Effector memory CD4-positive, alpha-beta T cell (primary cell): ENCODE measurements at places on chromosomes 5 and 9.

- peaks cover 9% of the 10 kb centered on the region for H3K4me1 ChIP-seq
- no peak for DNase-seq
- peaks cover 9% of the 10 kb centered on the region for H3K36me3 ChIP-seq
- H3K4me3 ChIP-seq = no peak overlapping the region
- no peaks in the 10 kb centered on the region for H3K27me3 ChIP-seq
Observed at GRCh38 chr5:139414581-139415130, 10.8 kb upstream of the SPATA24 start.

DNA sequence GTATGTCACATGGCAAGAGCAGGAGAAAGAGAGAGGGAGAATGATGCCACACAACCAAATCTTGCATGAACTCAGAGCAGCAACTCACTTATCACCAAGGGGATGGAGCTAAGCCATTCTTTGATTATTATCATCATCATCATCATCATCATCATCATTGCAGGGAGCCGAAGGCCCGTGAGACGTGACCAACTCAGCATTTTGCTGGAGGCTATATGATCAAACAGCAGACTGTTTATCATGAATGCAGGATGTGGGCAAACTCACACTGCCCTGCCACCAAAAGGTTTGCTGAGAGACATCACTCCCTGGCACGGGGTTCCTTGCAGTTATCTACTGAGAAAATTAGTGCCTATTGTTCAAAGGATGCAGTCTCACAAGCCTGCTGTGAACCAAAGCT is 8.6 kb upstream of the ZNF169 start:
- no peak overlapping the region for H3K4me3 ChIP-seq
- H3K36me3 ChIP-seq = no peaks in the 10 kb centered on the region
- DNase-seq = no peak
- H3K27ac ChIP-seq = no peak overlapping the region

- no peaks in the 10 kb centered on the region for H3K36me3 ChIP-seq
- H3K4me3 ChIP-seq = no peak overlapping the region
- H3K27ac ChIP-seq = no peak overlapping the region
- DNase-seq = no peak
Observed at GRCh38 chr9:69822116-69822750, 1.6 kb downstream of the CFAP95 start.

GRCh38 chr9:135240871-135241311 is 153.4 kb downstream of the OLFM1 start:
- H3K4me3 ChIP-seq = no peak overlapping the region
- H3K27me3 ChIP-seq = no peaks in the 10 kb centered on the region
- no peaks in the 10 kb centered on the region for H3K36me3 ChIP-seq
- DNase-seq = no peak
- no peak overlapping the region for H3K27ac ChIP-seq

DNA sequence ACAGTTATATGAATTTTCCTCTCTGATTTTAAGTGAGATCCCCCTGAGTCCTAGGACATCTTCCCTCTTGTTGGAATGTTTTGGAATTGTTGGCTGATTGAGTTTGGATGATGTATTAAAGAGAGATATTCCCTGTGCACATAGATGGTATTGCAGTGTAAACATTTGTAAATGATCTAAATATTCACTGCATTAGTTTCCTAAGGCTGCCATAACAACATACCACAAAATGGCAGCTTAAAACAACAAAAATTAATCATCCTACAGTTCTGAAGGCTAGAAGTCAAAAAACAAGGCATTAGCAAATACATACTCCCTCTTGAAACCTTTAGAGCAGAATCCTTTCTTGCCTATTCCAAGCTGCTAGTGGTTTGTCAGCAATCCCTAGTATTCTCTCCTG is 38.0 kb upstream of the MROH2B start:
- no peaks in the 10 kb centered on the region for H3K27me3 ChIP-seq
- no peak for DNase-seq
- H3K4me1 ChIP-seq = no peaks in the 10 kb centered on the region

DNA sequence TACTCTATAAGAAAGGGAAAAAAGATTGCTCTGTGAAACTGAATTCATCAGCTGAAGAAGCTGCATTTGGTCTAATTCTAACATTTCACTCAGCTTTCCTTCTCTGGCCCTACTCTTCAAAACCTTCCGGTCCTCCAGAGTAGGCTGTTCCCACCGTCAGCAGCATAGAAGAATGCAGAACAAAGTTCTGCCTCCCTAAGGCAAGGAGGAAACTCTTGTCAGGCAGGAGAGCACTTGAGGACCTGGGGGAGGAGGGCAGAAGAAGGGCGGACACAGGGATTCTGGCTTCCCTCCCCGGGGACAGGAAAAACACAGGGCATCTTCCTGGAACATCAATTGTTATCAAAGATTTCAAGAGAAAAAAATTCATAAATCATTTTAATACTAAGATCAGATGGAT is 69.2 kb upstream of the SHB start:
- H3K27me3 ChIP-seq = no peaks in the 10 kb centered on the region
- no peaks in the 10 kb centered on the region for H3K36me3 ChIP-seq
- no peaks in the 10 kb centered on the region for H3K4me1 ChIP-seq
- no peak for DNase-seq
- H3K4me3 ChIP-seq = no peak overlapping the region

- no peaks in the 10 kb centered on the region for H3K27me3 ChIP-seq
- no peaks in the 10 kb centered on the region for H3K36me3 ChIP-seq
- no peak overlapping the region for H3K4me3 ChIP-seq
- DNase-seq = no peak
Observed at GRCh38 chr9:19492775-19493173, 84.0 kb downstream of the ACER2 start.
